Activated naive CD4-positive, alpha-beta T cell treated with anti-CD3 and anti-CD28 coated beads, Interleukin-2, amount 50 U/mL, for 72 hours (primary cell): ENCODE measurements at places on chromosomes 3 and 15. TPM values are rescaled to one million over a fixed set of nuclear protein-coding genes. Genes with fewer than 3 reads are reported as not detected.

The CA12 gene
- total RNA-seq, result not detected

The LRRC31 gene
- not detected for total RNA-seq

The MUC13 gene
- not detected for total RNA-seq

The GHSR gene
- total RNA-seq, result not detected

DNA sequence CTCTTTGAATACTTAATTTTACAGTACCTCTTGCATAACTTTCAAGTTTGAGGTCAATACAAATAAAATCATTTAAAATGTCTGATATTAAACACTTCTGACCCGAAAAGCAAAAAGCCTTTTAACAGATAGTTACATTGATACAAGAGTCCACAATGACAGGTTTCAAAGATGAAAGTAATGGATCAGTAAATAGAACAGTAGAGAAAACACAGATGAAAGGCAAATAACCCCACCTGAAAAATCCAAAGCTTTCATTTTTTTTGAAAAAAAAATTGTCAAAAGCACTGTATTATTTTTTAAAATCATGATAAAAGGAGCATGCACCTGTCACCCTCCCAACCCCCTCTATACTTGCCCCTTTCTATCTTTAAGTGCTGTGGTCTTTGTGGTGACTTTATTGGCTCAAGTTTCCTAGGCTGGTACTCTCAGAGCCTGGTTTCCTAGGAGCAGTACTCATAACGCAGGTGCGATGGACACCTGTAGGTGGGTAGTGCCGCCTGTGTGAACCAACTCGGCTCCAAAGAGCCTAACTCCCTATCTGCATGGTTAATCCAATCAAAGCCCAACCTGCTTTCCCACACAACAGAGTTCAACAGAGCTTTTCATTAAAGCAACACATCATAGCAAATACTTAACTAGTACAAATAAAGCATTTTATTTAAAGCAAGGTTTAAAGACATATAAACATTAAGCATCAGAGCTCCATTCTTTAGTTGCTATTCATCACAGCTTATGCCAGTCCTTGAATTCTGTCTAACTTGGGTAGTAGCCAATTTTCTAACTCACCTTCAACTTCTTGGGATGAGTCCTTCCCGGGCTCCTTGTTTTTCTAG is 32.2 kb downstream of the LIPC start:
- DNase-seq, result no peak

DNA sequence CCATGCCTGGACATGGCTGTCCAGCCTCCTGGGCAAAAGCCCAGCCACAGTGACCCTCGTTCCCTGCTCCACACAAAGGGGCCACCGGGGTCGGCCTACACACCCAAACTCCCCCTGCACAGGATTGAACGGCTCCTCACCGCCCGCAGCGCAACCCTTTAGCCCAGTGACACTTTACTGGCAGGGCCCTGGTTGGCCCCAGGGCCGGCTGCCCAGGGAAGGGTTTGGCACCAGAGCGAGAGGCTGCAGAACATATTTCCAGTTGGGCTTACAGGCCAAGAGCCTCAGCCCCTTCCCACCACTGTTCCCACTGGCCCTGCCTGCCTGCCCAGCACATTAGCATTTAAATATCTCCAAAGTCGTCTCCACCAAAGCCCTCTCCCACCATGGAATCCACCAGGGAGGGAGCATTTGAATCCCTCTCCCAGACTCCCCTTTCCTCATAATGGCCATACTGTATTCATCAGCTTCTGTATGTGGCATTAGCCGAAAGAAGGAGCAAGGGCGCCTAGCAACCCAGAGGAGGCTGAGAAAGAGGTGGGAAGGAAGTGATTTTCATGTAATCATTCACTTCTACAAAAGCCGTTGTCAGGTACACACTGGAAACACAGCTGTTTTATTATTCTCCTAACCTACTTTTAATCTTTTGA is 85.4 kb downstream of the SLC6A11 start:
- no peak for DNase-seq

DNA sequence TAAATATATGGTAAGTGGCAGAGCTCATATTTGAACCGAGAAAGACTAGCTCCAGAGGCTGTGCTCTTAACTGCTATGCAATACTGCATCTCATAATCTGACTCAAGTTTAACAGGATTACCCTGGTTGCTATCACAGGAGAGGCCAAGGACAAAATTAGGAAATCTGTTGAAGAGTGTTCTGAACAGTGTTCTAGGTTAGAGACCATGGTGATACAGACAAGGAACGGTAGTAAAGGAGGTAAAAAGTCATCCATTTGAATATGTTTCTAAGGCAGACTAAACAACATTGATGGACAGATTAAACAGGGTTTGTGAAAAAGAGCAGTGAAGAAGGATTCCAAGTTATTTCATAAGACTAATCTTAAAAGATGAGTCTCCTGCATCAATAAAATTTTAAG is 22.1 kb downstream of the PLOD2 start:
- DNase-seq, result no peak

DNA sequence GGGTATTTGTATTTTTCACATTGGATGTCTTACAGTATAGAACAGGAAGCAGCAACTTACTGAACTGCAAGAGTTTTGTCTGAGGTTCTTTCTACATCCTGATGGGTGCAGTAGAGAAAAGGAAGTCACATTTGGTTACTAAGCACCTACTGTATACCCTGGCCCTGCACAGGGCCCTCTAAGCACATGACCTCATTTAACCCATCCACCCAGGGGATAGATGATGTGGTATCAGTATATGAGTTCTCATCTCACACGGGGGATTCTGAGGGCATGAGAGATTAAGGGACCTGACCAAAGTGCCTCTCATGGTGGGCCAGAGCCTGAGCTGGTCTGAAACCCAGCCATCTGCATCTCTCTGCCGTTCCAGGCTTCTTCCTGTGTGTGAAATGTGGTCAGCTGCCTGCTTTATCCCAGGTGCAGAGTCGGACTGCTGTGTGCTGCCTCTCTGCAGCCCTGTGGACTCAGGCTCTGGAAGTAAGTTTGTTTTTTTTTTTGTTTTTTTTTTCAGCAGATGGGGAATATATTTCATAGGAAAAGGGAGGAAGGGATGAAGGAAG is 17.9 kb downstream of the SLC6A11 start:
- DNase-seq, result no peak

DNA sequence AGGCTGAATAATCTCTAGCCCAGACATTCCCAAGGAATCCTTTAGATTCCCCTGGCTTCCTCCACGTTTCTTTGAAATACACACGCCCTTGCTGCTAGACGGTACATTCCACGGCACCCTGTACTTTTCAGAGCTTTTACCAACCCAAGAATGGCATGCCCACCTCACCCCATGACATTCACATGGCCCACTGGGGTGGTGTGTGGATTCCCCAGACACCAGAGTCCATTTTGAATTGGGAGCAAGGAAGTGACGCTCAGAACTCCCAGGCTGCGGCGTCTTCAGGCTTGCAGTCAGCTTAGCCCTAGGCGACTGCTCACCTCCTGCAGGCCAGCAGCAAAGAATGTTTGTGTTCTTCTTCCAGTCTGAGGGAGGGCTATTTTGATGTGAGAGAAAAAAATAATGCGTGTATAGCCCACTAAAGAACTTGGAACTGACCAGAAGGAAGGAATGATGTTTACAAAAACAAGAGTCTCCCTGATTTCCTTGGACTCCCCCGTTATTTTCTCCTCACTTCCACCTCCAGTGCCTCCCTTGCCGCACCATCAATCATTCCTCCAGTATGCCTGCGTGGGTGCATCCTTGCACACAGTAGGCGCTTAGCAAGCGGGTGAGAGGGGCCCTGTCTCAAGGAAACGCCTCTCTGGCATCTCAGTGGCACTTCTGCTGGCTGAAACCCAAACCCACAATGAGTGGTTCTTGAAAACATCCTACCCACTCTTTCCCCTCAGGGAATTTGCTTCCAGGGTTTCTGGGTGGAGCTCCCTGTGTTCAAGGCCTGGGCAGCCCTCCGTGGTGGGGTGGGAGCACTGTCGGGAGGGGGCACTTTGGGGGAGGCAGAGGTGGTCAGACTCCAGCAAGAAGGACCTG is 59.9 kb downstream of the SMAD6 start:
- no peak for DNase-seq

GRCh38 chr15:96107916-96108315 is 222.6 kb upstream of the NR2F2 start:
- no peak for DNase-seq

DNA sequence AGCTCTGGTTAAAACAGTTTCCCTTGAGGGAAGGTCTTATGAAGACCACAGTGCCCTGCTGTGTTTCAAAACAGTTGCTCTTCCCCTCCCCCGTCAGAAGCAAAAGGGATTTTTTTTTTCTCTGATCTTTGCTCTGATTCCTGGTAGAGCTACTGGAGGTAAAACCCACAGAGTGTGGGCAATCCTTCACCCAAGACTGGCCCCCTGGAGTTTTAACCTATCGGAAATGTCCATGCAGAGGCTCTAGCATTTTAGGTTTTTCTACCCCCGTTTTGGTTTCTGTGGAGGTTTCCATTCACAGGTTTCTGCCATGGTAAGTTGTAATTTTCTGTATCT is 27.7 kb downstream of the GRM2 start:
- no peak for DNase-seq
